Nucleus accumbens (tissue), 56 donors: ENCODE measurements at places on chromosomes 7 and 10.

DNA sequence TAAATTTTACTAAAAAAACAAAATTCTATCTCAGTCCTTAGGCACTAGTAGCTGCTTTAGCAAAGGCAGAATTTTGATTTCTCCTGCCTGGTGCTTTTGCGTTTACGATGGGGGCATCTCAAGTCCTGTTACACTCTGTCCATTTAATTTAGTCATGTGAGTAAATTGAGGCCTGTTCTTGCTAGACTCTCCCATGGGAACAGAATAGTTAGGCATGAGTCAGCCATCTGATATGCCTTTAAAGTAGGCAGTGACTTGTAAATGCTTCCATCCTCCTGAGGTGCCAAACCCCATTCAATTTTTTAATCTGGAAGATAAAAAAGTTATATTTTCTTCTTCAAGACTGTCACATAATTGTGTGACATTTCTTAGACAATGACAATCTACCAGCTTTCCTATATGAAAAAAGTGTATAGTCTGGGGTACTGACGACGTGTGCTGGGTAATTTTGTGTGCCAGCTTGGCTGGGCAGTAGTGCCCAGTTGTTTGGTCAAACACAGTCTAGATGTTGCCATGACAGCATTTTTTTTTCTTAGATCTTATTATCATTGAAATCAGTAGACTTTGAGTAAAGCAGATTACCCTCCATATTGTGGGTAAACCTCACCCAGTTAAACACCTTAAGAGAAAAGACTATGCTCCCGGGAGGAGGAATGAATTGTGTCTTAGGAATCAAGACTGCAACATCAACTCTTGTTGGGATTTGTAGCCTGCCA lies 603.4 kb downstream of the SORCS1 start:
- DNase-seq: no peak

DNA sequence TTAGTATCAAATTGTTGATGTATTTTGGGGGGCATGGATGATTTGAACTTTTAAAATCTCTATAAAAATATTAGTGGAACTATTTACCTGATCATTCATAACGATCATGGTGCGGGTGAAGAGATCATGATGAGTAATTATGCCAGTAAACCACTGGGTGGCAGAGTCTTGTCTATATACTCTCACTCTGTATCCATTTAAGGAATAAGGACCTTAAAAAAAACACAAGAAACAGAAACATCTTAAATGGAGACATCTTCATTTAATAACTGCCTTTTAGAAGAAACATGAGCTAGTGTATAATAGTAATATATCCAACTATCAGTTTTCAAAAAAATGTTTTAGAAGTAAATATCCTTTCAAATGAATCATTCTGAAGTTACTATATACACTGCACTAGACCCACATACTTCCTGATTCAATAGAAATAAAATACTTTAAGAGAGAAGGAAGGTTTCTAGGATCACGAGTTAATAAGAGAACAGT lies 84.0 kb downstream of the NRBF2 start:
- no peak for DNase-seq

DNA sequence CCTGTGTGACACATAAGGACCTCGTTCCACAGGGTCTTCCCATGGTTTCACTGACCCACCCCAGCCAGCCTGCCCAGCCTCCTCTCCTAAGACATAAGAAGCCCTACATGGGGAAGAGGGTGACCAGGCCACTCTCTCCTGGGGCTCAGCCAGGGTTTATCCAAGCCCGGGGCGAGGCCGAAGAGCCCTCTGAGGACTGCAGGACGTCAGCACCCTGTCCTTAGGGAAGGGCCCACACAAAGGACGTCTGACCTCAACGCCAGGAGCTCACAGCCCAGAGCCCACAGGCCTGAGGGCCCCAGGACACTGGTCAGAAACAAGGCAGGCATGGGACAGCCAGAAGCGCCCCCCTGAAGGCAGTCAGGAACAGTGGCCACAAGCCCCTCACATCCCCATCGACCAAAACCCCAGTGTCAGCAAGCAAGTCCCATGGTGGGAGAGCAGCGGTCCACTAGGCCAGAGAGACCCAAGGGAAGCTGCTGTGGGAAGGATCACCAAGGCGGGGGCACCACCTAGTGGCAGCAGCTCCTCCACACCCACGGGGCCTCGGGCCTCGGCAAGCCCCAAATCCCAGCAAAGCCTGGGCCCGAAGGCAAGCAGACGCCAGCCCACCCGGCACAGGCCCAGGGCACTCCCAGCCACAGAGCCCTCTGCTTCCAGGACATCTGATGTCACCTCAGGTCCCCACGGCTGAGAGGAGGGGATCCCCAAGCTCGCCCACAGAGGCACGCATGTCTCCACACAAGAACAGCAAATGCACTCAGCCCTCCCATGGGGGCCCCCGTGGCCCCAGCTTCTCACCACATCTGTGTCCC lies 23.4 kb downstream of the MAD1L1 start:
- DNase-seq: peak; percentile 58

GRCh38 chr10:127441350-127442219 lies 107.5 kb upstream of the NPS start:
- no peak for DNase-seq

- DNase-seq: peak; percentile 80
These were observed 24.9 kb upstream of the PITRM1 start for GRCh38 chr10:3197348-3198003.

DNA sequence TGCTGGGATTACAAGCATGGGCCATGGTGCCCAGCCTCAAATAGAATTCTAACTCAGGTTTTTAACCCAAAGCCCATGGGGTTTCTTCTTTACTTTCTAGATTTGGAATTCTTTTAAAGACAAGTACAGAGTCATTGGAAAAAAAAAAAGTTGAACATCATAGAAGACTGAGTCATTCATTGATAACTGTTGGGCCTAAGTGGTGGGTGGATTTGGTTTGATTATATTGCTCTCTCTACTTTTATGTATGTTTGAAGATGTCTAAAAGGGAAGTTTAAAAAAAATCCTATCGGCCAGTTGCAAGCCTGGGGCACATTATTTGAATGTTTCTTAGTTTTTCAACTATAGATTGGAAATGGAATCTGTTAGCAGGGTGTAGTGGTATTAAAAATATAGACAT lies 49.7 kb downstream of the INPP5F start:
- no peak for DNase-seq

GRCh38 chr10:68096913-68097516 lies 12.3 kb upstream of the MYPN start:
- no peak for DNase-seq

GRCh38 chr10:24706479-24707118 lies 17.1 kb downstream of the ARHGAP21 start:
- DNase-seq: no peak

DNA sequence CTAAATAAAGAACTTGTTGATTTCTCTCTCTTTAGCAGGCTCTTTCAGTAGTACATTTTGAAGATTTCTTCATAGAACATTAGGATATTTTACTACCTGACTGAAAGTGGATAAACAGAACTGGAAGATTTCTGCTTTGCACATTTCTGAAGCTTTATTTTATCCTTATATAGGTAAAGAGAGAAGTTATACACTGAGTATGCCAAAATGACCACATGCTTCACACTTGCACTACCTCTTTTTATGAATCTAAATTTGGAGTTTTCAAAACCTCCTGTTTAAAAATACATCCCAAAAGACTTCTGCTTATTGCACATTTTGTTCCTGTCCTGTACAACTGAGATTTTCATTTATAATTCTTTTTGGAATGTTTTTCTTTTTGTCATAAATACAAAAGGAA lies 197.4 kb upstream of the PRPS1L1 start:
- no peak for DNase-seq

GRCh38 chr10:32605787-32606186 lies 159.8 kb downstream of the CCDC7 start:
- no peak for DNase-seq

GRCh38 chr10:91690996-91691676 lies 58.3 kb upstream of the PPP1R3C start:
- DNase-seq: no peak

- DNase-seq: no peak
These were observed 31.7 kb downstream of the ECHDC3 start for GRCh38 chr10:11773761-11774441.

DNA sequence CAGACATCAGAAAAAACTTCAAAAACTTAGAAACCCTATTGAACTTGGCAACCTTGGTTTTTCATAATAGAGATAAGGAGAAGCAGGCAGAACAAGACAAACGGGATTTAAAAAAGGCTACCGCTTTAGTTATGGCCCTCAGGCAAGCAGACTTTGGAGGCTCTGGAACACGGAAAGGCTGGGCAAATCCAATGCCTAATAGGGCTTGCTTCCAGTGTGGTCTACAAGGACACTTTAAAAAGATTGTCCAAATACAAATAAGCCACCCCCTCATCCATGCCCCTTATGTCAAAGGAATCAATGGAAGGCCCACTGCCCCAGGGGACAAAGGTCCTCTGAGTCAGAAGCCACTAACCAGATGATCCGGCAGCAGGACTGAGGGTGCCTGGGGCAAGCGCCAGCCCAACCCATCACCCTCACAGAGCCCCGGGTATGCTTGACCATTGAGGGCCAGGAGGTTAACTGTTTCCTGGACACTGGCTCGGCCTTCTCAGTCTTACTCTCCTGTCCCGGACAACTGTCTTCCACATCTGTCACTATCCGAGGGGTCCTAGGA lies 115.3 kb downstream of the NRCAM start:
- DNase-seq: no peak
